ENCODE measurements at places on chromosomes 7 and 10.

GRCh38 chr7:150877536-150877935, 25.2 kb downstream of the AOC1 start:
- no peak for DNase-seq

- no peak for DNase-seq
Measured at GRCh38 chr10:54496852-54497251, 304.2 kb downstream of the PCDH15 start.

DNA sequence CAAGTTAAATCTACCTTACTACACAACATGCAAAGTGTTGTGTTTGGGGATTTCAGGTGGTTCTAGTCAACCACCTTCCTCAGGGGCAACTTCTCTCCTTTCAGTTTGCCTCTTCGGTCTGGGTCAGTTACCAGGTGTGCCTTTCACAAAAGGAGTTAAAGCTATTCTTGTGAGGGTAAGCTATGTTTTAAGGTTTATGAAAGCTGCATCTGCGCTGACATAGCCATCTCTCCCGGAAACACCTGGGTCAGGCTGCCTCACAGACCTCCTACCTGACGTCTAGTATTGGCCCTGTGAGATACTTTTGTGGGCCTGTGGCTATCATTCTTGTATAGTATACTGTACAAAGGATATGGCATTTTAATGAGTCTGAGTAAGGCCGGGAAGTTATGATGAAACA, 67.7 kb upstream of the ITGA8 start:
- DNase-seq = no peak

- no peak for DNase-seq
Measured at GRCh38 chr10:30935078-30935477, 96.6 kb downstream of the ZNF438 start.

GRCh38 chr10:119543814-119544642, 1.5 kb upstream of the RGS10 start:
- DNase-seq = no peak

DNA sequence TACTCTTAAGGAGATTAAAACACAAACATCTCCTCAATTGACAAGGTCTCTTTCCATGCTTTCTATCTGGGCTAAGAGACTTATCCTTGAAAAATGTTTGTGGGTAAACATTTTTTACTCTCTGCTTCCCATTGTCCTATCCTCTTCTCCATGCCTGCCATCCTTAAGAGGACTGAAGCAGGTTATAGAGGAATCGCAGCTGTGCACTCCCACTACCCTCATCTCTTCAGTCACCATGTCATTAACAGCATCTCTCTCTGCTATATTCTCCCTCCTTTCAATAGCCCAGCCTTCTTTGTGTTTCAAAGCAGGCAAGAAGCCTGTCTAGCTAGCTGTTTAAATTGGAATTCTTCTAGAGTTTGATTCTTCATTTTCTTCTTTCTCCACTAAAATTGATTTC, 22.6 kb downstream of the COL1A2 start:
- DNase-seq = peak; percentile 18

- DNase-seq = peak; percentile 5
Measured at GRCh38 chr10:56586461-56586891, 225.4 kb upstream of the ZWINT start.

GRCh38 chr10:33414841-33415240, 80.4 kb upstream of the NRP1 start:
- no peak for DNase-seq

GRCh38 chr7:110867771-110868170, 223.2 kb upstream of the LRRN3 start:
- no peak for DNase-seq

DNA sequence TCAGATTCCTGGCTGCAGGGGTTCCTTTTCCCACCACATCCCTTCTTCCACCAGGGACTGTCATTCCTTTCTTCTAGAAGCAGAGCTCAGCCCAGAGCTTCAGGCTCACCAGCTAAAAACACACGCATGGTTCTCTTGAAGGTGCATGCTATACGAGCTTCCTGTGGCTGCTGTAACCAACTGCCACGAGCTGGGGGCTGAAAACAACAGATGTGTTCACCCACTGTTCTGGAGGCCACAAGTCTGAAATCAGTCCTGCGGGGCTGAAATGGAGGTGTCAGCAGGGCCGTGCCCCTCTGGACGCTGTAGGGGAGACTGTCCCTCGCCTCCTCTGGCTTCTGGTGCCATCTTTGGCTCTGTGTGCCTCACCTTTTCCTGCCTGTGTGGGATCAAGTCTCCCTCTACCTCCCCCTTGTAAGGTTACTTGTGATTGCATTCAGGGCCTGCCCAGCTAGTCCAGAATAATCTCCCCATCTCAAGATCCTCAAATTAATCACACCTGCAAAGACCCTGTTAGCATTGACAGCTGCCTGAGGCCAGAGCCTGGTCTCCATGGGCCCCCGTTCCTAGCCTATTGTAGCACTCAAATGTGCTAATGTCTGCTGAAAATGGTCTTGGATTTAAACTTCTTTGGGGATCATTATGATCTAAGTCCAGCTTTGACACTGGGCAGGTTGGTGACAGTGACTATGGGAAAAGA, 13.7 kb downstream of the RAB19 start:
- DNase-seq = no peak

- DNase-seq = no peak
Measured at GRCh38 chr10:80694930-80695329, 157.2 kb downstream of the SH2D4B start.
